ENCODE measurements at places on chromosomes 11 and 22. TPM values are rescaled to one million over a fixed set of nuclear protein-coding genes. Genes with fewer than 3 reads are reported as not detected.

SCGB1C1 gene
- not detected for polyA plus RNA-seq

THRSP gene
- polyA plus RNA-seq = 228 TPM

DNAL4 gene
- 14.2 TPM for polyA plus RNA-seq

NCR3LG1 gene
- polyA plus RNA-seq = 0.45 TPM

KDELR3 gene
- 6.5 TPM for polyA plus RNA-seq

MUC5AC gene
- polyA plus RNA-seq = 24.5 TPM

IGLL1 gene
- polyA plus RNA-seq = not detected

SLC7A4 gene
- polyA plus RNA-seq = 0.25 TPM

SPTBN2 gene
- 0.22 TPM for polyA plus RNA-seq

Measured in adipose tissue (tissue), 3 donors.